GDM1 (cell line): ENCODE measurements at places on chromosomes 7 and 10.

DNA sequence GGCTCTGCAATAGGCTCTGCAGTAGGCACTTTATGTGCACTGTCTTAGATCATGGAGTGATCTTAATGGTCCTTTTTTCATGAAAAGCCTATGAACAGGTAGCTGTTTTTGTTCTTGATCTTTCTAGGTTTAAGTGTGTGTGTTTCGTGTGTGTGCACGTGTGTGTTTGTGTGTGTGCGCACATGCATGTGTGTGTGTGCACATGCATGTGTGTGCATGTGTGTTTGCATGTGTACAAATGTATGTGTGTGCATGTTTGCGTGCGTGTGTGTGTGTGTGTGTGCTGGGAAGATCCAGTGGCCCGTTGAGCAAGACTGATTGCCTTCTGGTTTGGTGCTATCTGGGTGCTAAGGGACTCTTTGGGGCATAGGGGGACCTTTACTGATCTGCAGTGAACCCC is 334.8 kb downstream of the GLRX3 start:
- no peak for DNase-seq

GRCh38 chr7:24825381-24825794 is 68.1 kb upstream of the GSDME start:
- no peak for DNase-seq

- DNase-seq: no peak
Measured at GRCh38 chr7:2495418-2496299, 19.5 kb upstream of the GRIFIN start.

- DNase-seq: no peak
Measured at GRCh38 chr7:22654831-22655230, 72.2 kb upstream of the IL6 start.

GRCh38 chr7:28245123-28245878 is 64.7 kb upstream of the JAZF1 start:
- no peak for DNase-seq

GRCh38 chr7:27409776-27410175 is 167.2 kb downstream of the EVX1 start:
- DNase-seq: no peak

DNA sequence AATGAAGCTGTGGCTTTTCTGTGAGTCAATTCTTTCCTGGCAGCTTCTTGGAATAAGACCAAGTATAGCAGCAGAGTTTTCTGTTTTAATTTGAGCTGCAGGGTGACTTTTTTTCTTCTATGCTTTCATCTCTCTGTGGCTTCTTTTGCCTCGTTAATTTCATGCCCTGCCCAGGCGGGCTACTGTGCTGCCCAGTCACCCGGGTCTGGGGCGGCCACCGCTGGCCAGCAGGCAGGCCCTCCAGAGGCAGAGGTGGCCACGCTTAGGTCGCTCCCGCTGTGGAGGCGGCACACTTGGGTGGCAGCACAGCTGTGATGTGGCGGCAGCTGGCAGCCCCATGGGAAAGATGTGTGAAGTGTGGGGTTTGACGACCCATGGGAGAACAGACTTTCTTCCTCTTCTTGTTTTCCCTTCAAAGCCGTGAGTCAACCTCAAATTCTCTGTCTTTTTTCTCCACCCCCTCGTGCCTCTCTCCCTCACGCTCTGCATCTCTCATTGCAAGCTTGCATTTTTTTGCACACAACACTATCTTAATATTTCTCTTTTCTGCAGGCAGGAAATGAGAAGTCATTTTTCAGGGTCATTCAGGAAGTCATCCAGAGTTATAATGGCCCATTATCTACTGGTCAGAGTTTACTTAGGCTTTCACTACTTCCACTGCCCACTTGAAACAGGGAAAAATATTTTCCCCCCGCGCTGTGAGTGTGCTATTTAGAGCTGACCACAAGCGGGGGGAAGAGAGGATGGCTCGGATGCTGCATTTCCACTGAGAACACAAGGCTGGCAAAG is 67.8 kb downstream of the EGFR start:
- no peak for DNase-seq

- DNase-seq: no peak
Measured at GRCh38 chr10:99849536-99849935, 67.1 kb downstream of the ABCC2 start.

DNA sequence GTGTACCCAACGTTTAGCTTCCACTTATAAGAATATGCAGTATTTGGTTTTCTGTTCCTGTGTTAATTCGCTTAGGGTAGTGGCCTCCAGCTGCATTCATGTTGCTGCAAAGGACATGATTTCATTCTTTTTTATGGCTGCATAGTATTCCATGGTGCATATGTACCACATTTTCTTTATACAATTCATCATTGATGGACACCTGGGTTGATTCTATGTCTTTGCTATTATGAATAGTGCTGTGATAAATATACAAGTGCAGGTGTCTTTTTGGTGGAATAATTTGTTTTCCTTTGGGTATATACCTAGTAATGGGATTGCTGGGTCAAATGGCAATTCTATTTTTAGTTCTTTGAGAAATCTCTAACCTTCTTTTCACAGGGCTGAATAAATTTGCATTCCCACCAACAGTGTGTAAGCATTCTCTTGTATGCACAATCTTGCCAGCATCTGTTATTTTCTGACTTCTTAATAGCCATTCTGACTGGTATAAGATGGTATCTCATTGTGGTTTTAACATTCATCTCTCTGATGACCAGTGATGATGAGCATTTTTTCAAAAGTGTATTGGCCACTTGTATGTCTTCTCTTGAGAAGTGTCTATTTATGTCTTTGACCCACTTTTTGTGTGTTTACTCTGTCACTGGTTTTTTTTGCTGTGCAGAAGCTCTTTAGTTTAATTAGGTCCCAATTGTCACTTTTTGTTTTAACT is 72.5 kb upstream of the CC2D2B start:
- DNase-seq: no peak

GRCh38 chr10:6347391-6347951 is 144.7 kb downstream of the PFKFB3 start:
- DNase-seq: no peak

- no peak for DNase-seq
Measured at GRCh38 chr7:75721426-75721825, 17.3 kb downstream of the HIP1 start.

GRCh38 chr10:964988-965417 is 23.2 kb upstream of the GTPBP4 start:
- no peak for DNase-seq

DNA sequence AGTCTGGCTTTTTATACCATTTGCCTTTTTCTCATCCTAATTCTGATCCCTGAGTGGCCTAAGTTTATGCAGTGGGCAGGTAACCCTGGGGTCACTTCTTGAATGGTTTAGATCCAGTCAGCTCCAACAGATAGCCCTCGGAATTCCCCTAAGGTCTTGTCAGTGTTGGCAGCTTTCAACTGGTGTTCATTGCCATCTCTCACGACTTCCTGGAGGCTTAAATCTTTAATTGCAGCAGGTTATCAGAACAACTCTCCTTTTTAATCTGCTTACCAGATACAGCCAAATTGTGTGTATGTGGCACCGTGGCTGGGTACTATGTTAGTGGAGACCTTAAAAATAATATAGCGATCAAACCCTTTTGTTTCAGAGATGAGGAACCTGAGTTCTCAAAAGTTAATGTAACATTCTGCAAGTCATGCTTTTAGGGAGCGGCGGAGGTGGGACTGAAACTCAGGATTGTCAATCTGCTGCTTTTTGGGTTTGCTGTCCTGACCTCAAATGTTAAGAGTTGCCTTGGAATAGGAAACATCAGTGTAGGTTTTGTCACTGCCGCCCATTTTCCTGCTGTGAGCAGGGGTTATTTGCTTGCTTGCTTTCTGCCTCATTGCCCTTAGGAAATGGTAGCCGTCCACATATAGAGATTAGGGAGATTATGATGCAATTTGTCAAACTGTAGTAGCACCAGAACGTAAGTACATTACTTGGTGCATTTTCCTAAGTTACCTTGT is 818 bp downstream of the DLD start:
- no peak for DNase-seq

- DNase-seq: peak; percentile 1
Measured at GRCh38 chr10:69004821-69005220, 16.2 kb downstream of the KIFBP start.

GRCh38 chr10:80701706-80702105 is 164.0 kb downstream of the SH2D4B start:
- DNase-seq: no peak

DNA sequence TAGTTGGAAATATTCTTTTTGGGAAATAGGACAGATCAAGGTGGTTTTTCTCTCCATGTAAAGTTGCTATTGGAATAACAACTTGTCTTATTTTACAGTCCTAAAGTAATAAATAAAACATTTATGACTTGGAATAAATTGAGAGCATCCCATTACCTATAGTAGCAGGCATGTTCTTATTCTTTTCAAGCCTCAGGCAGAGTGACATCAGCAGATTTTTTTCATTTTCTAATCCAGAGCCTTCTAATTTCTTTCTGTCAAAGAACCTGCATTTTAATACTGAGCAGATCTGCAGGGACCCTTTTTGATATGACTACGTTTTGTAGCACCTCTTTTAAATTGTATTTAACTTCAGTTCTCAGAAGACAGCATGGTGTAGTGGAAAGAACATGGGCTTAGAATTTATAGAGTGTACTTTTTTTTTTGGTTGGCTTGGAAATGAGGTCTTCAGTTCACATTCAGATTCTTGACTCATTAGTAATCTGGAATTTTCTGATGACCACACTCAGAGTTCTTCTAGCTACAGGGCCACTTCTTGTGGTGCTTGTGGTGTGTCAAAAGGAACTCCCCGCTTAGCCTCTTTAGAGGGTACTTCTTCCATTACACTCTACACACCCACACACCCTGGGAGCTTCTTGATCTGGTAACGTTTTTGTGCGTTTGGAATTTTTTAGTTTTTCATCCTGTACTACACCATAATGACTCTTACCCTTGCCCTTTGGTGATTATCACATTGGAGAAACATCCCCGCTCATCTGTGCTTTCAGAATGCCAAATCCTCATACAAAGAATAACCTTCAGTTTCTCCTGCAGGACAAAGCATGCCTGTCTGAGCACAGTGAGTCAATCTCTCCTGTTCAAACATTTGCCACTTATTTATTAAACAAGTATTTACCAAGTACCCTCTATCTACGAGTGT is 34.6 kb downstream of the AGK start:
- DNase-seq: no peak

GRCh38 chr10:74708246-74708645 is 118.2 kb upstream of the KAT6B start:
- no peak for DNase-seq

- DNase-seq: no peak
Measured at GRCh38 chr7:149800169-149800555, 26.8 kb upstream of the ZNF467 start.

GRCh38 chr10:48336978-48337599 is 30.6 kb downstream of the MAPK8 start:
- DNase-seq: no peak

DNA sequence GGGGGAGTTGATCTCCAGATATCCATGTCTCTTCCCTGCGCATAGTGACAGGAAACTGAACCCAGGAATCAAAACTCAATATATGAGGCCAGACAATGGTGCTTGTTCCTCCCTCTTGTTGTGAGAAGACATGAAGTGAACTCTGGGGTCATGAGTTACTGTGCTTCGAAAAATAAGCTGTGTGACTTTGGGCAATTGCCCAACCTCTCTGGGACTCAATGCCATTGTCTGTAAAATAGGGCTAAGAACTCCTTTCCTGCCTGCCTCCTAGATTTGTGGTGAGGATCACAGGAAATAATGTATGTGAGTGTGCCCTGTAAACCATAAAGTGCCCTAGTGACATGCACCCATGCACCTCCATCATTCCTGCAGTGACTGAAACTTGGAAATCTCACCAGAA is 48.4 kb downstream of the SYPL1 start:
- no peak for DNase-seq

DNA sequence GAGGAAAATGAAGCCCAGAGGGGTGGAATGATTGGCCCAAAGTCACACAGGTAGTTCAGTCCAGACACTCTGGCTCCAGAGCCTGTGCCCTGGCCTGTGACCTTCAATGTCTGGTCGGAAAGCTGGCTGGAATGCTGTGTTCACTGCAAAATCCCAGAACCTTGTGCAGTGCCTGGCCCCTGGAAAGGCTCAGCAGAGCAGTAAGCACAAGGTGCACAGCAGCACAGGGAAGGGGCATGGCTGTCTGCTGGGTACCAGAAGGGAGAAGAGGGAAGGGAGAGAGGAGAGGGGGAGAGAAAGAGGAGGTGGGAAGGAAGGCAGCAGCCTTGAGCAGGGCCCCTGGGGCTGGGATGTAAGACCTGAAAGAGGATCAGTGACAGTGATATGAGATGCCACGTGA is 28.4 kb upstream of the C10orf71 start:
- no peak for DNase-seq

DNA sequence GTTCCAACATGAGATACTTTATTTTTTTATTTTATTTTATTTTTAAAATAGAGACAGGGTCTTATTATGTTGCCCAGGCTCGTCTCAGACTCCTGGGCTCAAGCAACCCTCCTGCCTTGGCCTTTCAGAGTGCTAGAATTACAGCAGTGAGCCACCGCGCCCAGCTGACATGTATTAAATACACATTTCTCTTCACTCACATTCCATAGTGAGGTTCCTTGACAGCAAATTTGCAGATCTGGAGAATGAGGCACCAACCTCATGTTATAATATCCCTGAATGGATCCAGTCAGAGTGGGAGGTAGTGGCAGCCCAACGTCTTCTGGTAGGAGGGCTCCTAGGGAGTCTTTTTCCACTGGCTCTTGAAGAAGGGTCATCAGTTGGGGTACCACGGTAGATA is 46.1 kb downstream of the OGDH start:
- no peak for DNase-seq

DNA sequence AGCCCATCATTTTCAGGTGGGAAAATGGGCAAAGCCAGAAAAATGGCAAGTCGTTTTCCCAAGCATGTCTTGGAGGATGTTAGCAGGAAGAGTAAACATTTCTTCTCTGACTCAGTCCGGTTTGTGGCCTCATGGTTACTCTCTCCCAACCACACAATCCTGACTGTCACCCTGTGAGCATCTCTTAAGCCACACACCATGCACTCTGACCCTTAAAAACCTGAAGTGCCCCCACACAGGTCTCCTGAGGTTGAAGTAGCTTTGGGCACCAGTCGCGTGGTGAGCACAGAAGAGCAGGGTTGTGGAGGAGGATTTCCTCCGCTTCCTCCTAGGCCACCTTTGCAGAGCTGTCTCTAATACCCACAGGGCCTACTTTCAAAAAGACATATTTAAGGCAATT is 387.3 kb upstream of the NPVF start:
- DNase-seq: no peak

- DNase-seq: no peak
Measured at GRCh38 chr7:68720697-68721096, 877.6 kb upstream of the AUTS2 start.

DNA sequence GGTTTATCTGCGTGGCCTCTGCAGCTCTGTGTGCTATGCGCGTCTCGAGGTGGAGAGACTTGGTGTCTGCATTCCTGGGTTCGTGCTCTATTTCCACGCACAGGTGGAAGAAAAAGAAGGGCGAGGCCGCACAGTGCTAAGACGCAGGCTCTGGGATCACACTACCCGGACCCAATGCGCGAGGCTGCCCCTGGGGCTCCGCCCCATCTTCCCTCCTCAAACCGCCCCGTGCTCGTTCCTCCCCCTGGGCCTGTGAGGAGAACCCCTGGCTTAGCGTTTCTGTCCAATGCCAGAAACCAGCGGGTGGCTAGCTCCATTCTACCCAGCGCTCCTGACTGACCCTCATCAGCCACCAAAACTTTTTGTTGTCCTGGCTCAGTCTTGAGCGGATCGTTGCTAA is 143.1 kb downstream of the DYNC2I1 start:
- no peak for DNase-seq

- DNase-seq: no peak
Measured at GRCh38 chr10:51640120-51640819, 59.1 kb downstream of the CSTF2T start.

GRCh38 chr7:116741625-116742316 is 69.8 kb downstream of the MET start:
- no peak for DNase-seq
